ENCODE measurements at places on chromosomes 4 and X.

- DNase-seq = peak; percentile 6
Measured at GRCh38 chr4:25441519-25442117, 64.6 kb downstream of the ANAPC4 start.

GRCh38 chrX:47723689-47724088 lies 64.7 kb upstream of the UXT start:
- no peak for DNase-seq

DNA sequence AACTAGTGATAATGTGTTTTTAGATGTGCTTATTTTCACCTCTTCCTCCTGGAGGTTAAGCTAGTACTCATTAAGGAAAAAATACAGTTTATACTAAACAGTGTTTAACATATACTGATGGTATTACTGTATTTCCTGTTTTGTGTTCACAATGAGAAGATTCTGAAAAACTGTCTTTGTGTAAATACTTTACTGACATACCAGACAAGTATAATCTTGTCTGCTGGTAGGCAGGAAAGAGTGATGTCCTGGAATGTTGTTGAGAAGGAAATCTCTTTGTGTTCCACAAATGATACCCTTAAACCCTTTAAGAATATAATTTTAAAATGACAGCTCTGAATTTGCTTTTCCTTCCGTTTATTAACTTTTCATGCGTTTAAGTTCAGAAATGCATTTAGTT lies 205.5 kb upstream of the NUDT6 start:
- DNase-seq = no peak

- DNase-seq = no peak
Measured at GRCh38 chr4:113050371-113050755, 910 bp downstream of the ANK2 start.

- no peak for DNase-seq
Measured at GRCh38 chr4:74297539-74297938, 10.7 kb upstream of the EPGN start.

DNA sequence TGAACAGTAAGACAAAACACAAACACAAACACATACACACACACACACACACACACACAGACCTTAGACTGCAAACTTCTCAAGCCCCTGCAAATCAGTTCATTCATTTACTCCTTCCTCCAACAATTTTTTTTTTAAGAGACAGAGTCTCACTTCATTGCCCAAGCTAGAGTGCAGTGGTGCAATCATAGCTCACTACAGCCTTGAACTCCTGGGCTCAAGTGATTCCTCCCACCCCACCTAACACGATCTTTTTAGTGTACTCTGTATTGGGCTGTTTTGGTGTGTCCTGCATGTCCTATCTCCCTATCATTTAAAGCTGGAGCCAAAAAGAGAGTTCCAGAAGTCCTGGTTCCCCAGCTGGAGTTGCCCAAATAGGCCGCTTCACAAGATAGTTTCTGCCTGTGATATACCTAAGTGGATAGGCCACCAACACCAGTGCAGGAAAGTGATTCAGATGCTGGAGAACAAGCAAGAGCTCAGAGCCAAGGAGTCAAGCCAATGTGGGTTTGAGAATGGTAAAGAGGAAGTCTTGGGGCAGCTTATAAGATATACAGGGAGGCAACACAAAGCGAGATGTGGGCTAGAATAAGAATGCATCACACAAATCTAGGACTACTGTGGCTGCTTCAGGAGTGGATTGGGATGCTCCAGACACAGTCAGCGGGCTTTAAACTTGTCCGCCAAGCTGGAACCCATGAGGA lies 85.4 kb upstream of the RAPGEF2 start:
- no peak for DNase-seq

DNA sequence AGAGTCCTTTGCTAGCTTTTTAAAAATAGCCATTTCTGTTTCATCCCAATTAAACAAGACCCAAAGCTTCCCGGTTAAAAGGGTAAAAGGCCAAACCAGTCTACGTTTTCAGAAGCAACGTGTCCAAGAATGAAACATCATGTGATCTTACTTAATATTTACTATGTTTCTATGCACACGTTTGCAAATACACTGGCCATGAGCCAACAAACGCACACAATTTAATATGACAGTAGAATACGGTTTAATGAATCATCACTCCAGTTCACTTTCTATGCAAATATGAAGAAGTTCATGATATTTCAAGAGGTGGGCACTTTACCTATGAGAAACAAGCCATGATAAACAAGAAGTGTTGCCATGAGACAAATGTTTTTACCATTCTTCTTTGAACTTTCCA lies 4.3 kb downstream of the NR0B1 start:
- no peak for DNase-seq

All from activated naive CD8-positive, alpha-beta T cell treated with anti-CD3 and anti-CD28 coated beads for 36 hours (primary cell).